Activated T-helper 1 cell treated with anti-CD3 and anti-CD28 coated beads, Interleukin-2, amount 50 U/mL, for 16 hours (primary cell): ENCODE measurements at places on chromosomes 5 and 9.

GRCh38 chr5:128551476-128551875 is 13.4 kb upstream of the FBN2 start:
- no peak for DNase-seq

GRCh38 chr5:125696762-125697161 is 726.4 kb upstream of the GRAMD2B start:
- no peak for DNase-seq

DNA sequence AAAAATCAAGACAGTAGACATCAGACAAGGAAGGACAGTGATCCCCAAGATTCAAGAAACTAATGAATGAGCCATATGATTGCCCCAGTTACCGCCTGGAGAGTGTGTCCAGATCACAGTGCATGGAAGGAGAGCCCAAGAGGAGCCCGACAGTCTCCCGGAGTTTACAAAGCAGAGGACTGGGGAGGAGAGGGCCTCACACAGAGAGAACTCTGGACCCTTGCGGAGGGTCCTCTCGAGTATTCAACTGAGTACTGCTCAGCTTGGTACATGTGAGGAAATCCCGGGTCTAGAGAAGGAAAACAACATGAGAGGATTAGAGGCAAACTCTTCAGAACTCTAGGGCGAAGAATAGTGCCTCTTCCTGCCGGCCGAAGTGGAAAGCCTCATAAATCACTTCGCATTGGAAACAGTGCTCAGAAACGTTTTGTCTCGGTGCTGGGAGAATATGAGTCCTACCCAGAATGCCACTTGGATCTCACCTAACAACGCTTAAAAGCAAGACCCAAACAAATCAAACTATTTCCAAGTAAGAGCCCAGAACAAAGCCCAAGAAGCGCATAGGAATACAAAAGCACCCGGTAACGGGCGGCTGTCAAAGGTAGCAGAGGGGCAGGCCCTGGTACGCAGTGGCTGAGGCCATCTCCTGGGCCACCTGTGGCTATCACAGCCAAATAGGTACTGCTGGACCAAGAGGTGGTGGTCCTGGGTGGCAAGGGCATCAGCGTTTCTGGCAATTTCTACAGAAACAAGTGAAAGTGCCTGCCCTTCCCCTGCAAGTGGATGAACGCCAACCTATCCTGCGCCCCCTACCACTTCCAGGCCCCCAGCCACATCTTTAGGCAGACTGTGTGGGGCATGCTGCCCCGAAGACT is 36.0 kb downstream of the FAM78A start:
- no peak for DNase-seq

DNA sequence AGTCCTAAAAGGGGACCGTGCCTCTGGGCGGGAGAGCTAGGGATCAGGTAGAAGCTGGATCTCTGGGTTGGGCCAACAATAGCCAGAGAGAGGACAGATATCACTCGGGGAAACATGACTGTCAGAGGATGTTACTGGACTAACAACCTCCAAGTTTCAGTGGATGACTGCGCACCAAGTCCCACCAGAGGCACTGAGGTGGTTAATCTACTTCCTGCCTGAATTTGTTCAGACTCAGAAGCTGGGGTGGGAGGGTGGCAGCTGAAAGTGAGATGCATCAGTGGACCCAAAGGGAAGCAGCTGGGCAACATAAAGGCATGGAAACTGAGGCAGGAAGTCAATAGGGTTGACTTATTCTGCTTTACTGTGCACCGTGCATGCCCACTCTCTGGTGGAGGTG is 130.1 kb upstream of the SLC44A1 start:
- DNase-seq = no peak
